Naive thymus-derived CD4-positive, alpha-beta T cell (primary cell): ENCODE measurements at places on chromosomes 11 and 22.

- no peak for DNase-seq
Measured at GRCh38 chr22:46393873-46394272, 58.4 kb downstream of the TRMU start.

DNA sequence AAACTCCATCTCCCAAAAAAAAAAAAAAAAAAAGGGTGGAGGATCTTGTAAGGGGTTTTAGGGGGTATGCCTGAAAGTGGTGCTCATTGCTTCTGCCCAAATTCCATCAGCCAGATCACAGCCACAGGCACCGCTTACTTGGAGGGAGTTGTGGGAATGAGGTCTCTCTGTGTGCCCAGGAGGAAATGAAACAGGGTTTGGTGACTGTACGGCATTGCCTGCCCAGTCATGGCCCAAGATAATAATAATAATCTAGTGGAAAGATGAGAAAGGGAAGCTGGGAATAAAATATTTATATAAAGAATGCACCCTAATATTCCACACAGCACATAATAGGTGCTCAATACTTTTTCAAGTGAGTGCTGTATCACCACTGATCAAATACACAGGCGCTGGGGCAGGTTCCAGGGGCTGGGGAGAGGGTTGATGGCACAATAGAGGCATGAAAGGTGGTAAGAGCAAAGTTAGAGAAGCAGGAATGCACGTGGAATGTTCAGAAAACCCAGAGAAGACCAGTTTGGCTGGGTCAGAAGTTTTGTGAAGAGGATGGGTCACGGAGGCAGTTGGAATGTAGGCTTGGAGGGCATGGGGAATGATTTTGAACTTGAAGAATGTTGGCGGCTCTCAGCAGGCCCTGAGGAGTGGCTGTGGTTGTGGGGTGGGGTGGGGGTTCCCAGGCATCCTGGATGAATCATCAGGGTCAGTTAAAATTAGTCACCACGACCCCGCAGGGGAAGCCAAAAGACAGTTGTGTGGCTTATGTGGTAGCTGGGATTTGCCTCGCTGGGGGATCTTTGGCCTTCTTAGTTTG is 12.5 kb upstream of the MB start:
- no peak for DNase-seq

- DNase-seq: no peak
Measured at GRCh38 chr22:46649141-46650077, 29.2 kb downstream of the GRAMD4 start.

- no peak for DNase-seq
Measured at GRCh38 chr11:25899617-25900160, 432.2 kb upstream of the ANO3 start.
